ENCODE measurements at places on chromosomes 2 and 18.
A peak's percentile ranks its signal among the peaks of the same experiment; 100 is the strongest.

DNA sequence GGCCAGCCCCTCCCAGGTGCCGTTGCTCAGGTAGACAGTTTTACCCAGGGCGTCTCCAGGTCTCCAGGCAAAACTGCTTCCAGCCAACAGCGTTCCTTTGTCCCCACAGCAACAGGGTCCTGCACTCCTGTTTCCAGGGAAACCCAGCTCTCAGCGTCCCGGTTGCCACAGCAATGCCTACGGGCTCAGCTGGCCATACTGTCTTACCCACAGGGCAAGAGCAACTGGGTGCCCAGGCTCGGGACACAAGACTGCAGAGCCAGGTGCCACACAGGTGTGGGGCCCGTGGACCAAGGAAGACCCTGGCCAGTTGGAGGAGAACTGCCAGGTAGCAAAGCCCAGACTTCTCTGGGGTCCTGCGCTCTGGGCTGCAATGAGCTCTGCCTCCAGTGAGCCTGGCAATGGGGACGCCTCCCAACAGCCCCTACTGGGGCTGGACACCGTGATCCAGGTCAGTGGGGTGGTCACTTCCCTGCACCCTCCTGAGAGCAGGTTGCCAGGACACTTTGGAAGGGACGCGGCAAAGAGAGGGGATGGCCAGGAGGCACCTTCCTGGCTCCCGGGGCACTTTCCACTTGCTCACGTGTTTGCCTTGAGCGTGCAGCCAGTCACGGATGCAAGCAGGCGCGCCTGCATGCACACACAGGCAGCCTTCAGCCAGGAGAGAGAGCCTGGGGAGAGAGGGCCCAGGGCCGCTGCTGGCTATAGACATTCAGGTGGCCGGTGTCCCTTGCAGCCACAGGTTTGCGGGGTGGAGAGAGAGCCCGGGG lies at the start of gene CROCC2:
Gene CROCC2 (plus strand): TSS at position 196 of the 770 bp plus-strand sequence. CDS start 178 bp downstream, at position 374.
- no peak for DNase-seq

DNA sequence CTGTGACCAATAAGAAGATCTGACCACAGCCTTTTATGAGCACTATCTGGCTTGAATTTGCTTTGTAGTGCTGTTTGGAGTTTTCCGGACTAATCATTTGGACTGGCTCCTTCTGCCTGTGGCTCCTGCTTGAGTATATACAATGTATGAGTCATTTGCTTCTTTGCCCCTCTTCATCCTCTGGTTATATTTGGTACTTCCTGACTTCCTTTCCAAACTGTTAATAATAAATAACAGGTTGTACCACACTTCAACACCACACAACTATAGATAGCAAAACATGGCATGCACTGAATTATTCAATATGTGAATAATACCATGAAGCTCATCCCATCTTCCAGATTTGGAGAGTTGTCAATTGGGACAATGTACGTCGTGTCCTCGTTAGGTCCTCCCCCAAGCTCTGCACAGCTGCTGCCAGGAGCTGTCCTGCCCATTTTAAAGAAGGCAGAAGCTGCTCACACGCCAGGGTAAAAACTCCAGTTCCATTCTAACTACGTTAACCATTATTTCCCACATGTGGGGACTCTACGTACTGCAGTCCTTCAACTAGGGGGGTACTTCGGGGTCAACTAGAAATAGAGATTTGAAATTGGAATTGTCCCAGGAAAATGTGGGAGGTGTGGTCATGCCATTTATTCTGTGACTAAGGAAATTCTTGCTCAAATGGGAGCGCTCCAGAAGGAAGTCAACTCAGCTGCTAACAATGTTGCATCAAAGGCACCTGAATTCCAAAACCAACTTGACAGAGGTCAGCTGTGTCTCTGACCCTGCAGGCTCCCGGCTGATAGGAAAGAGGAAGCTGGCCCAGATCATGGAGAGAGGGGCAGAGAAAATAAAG lies 38.1 kb downstream of the ST8SIA5 start:
- no peak for DNase-seq

DNA sequence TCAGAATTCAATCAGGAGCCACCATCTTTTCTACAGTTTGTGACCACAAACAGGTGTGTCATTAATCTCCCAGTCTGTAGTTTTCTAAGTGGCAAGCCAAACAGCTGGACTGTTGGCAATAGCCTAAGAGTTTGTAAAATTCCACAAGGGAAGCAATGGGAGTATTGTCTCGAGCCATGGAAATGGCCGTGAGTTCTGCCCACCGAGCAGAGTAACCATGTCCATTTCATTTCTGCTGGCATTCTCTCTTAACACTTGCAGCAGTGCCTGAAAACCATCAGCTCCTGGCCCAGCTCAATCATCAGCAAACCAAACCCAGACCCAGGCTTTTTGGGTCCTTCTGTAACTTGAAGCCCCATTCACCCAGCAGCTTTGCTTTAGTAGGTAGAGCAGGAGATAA lies 387.8 kb upstream of the CDH7 start:
- no peak for DNase-seq

GRCh38 chr2:42049221-42050009 lies 1.6 kb downstream of the PKDCC start:
- DNase-seq, result no peak

- no peak for DNase-seq
Measured at GRCh38 chr2:207182911-207183310, 17.2 kb upstream of the KLF7 start.

GRCh38 chr18:79117385-79117784 lies 48.2 kb downstream of the ATP9B start:
- no peak for DNase-seq

GRCh38 chr2:167637741-167638140 lies 609.7 kb downstream of the STK39 start:
- no peak for DNase-seq

- peak; percentile 62 for DNase-seq
Measured at GRCh38 chr2:216519154-216519762, 20.6 kb downstream of the RPL37A start.
